ENCODE measurements at places on chromosomes 3 and 15. TPM values are rescaled to one million over a fixed set of nuclear protein-coding genes. Genes with fewer than 3 reads are reported as not detected.

ATP13A5 gene
- total RNA-seq: 1.1 TPM

GPR176 gene
- total RNA-seq: 9.0 TPM

GREM1 gene
- total RNA-seq: 1.6 TPM

- no peak overlapping the region for H3K4me3 ChIP-seq
- H3K27ac ChIP-seq: no peak overlapping the region
- DNase-seq: no peak
- peaks cover 31% of the 10 kb centered on the region for H3K36me3 ChIP-seq
- H3K4me1 ChIP-seq: peaks cover 16% of the 10 kb centered on the region
Observed at GRCh38 chr15:76935620-76936019, 4.1 kb downstream of the RCN2 start.

GRCh38 chr3:14885307-14885706, 62.1 kb upstream of the NR2C2 start:
- peaks cover 2% of the 10 kb centered on the region for H3K36me3 ChIP-seq
- no peaks in the 10 kb centered on the region for H3K27me3 ChIP-seq
- no peak overlapping the region for H3K27ac ChIP-seq
- H3K4me1 ChIP-seq: no peaks in the 10 kb centered on the region

- no peaks in the 10 kb centered on the region for H3K4me1 ChIP-seq
- H3K4me3 ChIP-seq: no peak overlapping the region
- no peak overlapping the region for H3K27ac ChIP-seq
- H3K27me3 ChIP-seq: no peaks in the 10 kb centered on the region
Observed at GRCh38 chr15:76201536-76202255, 109.6 kb downstream of the ETFA start.

GRCh38 chr15:89656116-89656815, 999 bp upstream of the KIF7 start:
- H3K4me3 ChIP-seq: no peak overlapping the region
- H3K27ac ChIP-seq: no peak overlapping the region
- H3K36me3 ChIP-seq: no peaks in the 10 kb centered on the region
- H3K4me1 ChIP-seq: no peaks in the 10 kb centered on the region
- H3K27me3 ChIP-seq: no peaks in the 10 kb centered on the region
